ENCODE measurements at places on chromosomes 5 and 9.

- peak; percentile 59 for DNase-seq
These were observed 27.9 kb upstream of the RECK start for GRCh38 chr9:36008774-36009300.

GRCh38 chr5:174514983-174515394 is 209.4 kb upstream of the MSX2 start:
- no peak for DNase-seq

GRCh38 chr9:211557-211956 is 3.1 kb upstream of the DOCK8 start:
- DNase-seq, result no peak

DNA sequence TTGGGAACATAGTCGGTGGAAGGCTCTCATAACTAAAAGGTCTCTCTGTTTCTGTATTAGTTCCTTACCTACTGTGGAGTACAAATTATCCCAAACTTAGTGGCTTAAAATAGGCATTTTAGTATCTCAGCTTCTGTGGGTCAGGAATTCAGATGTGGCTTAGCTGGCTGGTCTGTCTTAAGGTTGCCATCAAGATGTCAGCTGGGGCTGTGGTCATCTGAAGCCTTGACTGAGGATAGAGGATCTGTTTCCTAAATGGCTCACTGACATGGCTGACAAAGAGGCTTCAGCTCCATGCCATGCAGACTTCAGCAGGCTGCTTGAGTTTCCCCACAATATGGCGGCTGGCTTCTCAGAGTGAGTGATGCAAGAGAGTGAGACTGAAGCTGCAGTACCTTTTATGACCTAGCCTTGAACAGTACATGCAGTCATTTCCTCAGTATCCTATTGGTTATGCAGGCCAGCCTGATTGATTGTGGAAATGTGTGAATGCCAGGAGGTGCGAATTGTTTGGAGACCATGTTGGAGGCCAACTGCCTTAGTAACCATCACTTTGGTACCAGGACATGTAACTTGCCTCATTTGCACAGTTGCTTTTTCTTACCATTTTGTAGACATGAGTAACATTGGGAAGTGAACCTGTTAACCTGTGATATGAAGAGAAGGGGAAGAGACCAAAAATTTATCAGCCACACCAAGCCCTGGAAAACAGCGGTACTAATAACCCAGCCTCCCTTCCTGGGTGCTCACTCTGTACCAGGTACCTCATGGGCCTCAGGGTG is 152.8 kb upstream of the IER5L start:
- no peak for DNase-seq

DNA sequence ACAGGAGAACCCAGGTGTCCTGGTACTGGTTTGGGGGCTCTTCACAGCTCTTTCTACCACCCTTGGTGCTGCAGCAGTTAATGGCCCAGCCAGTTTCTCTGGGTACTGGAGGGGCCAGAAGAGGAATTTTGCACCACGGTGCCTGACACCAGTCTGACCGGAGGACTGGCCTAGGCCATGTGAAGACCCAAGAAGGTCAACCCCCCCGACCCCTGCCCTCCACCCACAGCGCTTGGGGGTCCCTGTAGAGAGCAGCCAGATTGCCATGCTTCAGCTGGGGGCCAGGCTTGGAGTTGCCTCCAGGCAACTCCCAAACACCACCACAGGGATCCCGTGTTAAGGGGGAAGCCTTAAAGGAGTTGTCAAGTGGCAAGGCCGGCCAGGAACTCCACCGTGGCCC is 6.2 kb downstream of the ARSI start:
- DNase-seq, result no peak

DNA sequence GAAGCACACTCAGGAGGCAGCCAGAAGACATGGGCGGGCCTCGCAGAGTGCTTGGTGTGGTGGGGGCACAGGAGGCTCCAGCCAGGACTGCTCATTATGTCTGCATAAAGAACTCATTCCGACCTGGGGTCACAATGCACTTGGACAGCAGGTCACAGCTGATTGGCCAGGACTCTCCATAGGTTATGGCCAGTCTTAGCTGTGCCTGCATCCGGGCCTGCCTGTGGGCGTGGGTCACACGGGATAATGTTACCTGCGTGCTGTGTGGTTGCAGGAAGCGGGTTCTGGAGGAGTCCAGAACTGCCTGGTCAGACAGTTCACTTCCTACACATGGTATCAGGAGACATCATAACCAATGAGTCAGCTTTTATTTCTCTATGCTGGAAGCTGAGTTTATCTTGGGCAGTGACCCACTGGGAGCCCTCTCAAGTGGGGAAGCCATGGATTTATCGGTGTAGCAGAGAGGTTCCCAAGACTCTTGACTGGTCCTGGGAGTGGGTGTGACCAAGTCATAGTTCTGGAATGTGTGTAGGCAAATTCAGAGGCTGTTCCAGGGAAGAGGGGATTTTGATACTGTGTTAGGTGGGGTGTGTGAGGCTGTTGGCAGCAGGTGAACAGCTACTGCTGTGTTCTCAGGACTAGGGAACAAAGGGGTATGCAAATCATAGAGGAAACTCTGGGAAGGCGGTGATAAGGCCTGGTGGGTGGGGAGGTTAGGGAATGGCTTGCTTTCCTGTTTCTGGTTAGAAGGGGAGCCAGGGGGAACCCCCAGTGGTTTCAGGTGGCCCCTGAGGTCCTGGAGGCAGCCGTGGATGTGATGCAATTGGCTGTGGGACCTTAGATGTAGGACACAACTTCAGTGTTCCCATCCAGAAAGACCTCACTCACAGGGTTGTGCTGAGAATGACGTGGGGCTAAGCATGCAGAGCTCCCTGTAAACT is 51.3 kb downstream of the ARHGEF37 start:
- no peak for DNase-seq

- DNase-seq, result no peak
These were observed 39.1 kb downstream of the SMIM15 start for GRCh38 chr5:61123145-61123544.

- DNase-seq, result no peak
These were observed 27.6 kb upstream of the TSLP start for GRCh38 chr5:111043712-111044506.

GRCh38 chr5:178606269-178606668 is 16.1 kb upstream of the COL23A1 start:
- no peak for DNase-seq

DNA sequence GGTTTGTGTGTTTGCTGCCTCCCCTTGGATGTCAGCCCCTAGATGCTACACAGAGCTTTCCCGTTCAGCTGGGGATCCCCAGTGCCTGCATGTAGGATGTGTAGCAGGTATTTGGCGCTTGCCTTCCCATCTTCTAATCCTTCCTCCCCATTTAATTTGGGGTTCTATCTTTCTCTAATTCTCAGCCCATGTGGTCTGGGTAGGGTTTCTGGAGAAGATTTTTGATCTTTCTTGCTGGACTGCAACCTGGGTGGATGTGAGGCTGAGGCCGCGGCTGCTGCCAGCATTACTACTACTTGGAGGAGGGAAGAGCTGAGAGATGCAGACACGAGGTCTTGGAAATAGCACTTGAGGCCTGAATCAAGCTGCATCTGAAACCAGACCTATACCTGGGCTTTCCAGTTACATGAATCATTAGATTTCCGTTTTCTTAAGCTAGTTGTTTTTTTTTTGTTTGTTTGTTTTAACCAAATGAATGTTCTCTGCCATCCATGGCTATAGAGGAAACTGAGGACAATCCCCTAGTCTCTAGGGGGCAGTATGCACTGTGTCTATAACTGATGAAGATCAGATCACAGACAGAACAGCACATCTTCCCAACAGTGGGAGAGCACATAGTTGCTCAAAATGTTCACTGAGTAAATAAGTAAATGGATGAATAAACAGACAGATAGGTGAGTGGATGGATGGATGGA is 178.6 kb downstream of the FGF18 start:
- no peak for DNase-seq

- DNase-seq, result no peak
These were observed 322.1 kb upstream of the MSX2 start for GRCh38 chr5:174402222-174402812.

DNA sequence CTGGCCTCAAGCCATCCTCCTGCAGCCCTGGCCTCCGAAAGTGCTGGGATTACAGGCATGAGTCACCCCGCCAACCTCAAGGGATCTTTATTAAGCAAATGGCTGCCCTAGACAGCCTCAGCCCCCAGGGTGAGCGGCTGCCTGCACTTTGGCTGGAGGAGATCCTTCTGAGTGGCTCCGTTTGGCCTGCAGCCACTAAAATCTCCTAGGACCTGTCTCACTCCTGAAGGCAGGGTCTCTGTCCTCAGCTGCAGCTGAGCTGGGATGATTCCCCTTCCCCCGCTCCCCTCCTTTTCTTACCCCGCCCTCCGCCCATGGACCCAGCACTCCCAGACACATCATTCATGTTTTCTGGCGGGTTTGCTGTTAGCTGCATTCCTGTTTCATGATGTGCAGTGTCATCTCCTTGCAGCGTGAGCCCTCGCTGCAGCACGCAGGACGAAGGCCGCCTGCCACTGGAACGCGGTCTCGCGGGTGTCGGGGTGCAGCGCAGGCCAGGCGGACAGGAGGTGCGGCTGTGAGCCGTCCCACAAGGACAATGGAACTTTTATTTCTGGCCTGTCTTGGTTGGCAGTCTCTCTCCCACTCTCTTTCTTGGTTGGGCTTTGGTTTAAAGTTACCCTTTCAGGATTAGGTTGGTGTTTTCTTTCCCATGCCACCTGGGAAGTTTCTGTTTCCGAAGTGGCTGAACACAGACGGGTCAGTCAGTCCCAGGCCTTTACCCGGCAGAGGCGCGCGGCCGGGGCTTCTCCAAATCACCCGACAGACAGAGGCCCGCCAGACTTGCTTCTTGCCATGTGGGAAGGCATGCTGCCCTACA is 137.1 kb downstream of the FOXD1 start:
- no peak for DNase-seq

GRCh38 chr5:167271511-167271910 is 1019.9 kb upstream of the WWC1 start:
- DNase-seq, result no peak

DNA sequence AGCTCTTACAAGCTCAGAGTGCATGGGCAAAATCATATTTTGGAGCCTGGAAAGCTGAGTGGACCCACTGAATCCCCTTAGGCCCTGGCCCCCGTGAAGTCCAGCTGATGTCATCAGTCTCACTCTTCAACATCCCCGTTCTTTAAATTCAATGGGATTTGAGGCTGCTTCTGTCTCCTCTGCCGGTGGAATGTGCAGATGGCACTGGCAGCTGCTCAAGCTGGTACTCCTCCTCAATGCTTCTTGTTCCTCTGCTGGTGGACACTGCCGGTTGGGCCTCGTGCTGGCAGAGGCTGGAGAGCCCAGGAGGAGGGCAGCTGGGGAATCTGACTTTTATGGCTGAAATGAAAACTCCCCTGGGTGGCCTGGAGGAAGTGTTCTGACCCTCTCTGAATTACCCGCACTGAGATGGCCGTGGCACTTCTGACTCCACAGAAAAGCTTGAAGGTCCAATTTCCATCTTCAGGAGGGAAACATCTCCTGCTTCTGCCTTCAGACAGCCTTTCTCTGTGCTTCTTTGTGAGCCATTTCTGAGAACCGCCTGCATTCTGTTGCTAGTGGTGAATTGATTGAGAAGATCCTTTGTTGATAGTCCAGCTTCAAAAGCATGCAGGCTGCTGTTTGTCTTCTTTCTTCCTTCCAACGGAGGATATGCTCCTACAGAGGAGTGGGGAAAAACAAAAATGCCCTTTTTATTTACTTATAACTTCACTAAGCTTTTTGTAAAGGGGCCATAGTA is 298.9 kb downstream of the TMEM38B start:
- DNase-seq, result no peak

- no peak for DNase-seq
These were observed 39.7 kb downstream of the CDC42SE2 start for GRCh38 chr5:131303537-131303936.

DNA sequence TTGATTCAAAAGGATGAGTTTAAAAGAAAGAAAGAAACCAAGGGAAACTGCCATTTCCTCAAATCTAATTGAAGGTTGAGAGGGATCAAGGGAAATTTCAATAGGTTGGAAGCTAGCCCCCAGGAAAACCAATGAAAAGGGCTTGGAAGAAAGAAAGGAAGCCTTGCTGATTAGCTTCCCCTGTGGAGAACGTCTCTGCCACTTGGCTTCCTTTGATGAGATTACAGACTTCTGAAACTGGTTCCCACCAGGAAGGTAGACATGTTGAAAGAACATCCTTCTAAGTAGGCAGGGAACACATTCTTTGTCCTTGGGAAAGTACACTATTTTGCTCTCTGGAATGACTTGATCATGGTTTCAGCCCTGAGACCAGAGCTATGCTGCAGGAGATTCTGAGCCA is 65.5 kb upstream of the DMRTA1 start:
- DNase-seq, result no peak

DNA sequence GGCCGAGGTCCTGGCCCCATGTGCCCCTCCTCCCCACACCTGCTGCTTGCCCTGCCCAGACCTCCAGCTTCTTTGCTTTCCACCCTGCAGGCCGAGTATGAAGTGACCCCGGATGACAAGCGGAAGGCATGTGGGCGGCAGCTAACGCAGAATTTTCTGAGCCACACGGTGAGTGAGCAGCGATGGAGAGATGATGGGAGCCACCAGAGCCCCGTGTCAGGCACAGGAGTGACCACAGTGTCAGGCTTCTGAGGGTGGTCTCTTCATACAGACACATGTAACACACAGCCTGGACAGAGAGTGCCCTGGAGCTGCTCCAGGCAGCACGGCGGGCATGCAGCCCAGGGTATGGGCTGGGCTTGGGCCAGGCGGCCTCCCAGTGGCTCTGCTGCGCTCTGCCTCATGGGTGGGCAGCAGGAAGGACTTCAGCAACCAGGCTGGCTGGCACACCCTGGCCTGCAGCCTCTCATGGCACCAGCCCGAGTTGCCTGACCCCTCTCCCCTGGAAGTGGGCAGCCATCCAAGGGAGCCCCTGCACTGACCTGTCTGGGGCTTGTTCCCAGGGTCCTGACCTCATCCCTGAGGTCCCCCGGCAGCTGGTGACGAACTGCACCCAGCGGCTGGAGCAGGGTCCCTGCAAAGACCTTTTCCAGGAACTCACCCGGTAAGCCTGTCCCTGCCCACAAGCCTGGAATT is 5.8 kb downstream of the GRK6 start:
- DNase-seq, result no peak

- DNase-seq, result no peak
These were observed 59.9 kb downstream of the ZFAND5 start for GRCh38 chr9:72305102-72305546.

DNA sequence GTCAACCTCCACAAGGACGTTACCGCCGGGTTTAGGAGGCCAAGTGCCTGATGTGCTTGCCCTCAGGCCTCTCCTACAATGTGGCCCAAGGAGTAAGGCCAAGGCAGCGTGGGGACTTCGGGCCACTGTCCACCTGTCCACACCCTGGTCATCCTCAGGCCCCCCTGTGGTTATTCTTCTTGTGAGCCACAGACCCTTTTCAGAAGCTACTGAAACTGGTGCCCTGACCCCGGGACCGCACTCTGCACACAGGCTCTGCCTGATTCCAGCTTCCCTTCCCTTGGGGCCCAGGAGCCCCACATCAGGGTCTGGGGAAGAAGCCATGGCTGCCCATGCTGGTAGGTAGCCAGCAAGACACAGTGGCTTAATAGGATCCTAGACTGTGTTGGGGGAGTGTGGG is 128.8 kb downstream of the OLFM1 start:
- DNase-seq, result no peak

Data from activated gamma-delta T cell treated with anti-CD3 and anti-CD28 coated beads, Interleukin-2, amount 50 U/mL, for 16 hours (primary cell).